Activated CD4-positive, alpha-beta T cell treated with anti-CD3 and anti-CD28 coated beads, Interleukin-2, amount 50 U/mL, for 1 hour (primary cell): ENCODE measurements at places on chromosomes 1 and 21.

GRCh38 chr1:244276646-244277045 is 175.1 kb downstream of the ADSS2 start:
- DNase-seq, result no peak

GRCh38 chr1:35894183-35894582 is 11.2 kb downstream of the AGO1 start:
- no peak for DNase-seq

DNA sequence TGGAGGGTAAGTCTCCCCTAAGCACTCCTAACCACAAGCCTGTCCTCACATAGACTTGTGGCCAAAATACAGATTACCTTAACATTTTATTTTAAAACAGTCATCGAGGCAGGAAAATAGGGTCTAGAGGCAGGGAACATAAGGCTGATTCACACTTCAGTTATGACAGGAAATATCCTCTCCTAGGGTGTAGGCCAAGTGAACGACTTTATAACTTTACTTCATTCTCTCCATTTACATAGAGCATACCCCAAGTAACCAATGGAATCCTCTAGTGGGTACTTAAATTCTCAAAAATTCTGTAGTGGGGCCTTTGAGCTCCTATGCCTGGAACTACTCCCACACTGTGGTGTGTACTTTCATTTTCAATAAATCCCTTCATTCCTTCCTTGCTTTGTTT is 113.0 kb downstream of the WDR3 start:
- no peak for DNase-seq

- DNase-seq, result no peak
Observed at GRCh38 chr1:27392778-27393635, 585 bp downstream of the GPR3 start.

DNA sequence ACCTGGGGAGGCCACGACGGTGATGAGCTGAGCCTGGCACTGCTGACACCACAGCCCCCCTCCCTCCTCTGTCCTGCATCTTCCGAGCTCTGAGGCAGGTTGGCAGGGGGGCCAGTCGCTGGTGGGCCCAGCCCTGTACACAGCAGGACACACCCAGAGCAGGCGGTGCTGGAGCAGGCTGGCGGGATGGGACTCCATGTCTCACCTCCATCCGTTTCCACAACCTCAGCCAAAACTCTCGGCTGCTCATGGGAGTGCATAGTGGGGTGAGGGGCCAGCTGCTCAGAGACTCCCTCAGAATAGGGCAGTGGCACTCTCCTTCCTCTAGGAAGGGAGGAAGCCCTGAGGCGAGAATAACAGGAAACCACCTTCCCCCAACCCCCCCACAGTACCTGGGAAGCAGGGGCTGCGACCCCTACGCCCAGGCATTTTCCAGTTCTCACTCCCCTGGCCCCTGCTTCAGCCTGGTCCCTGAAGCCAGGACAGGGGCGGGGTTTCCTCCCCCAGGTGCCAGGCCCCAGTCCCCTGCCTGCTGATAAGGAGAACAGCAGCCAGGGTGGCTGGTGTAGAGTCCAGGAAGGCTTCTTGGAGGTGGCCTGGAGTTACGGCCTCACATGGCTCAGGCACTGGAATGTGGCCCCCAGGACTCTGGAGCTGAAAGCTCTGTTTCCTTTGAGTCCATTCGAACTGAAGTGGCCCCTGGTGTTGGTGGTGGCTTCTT is 3.2 kb upstream of the IBA57 start:
- no peak for DNase-seq

DNA sequence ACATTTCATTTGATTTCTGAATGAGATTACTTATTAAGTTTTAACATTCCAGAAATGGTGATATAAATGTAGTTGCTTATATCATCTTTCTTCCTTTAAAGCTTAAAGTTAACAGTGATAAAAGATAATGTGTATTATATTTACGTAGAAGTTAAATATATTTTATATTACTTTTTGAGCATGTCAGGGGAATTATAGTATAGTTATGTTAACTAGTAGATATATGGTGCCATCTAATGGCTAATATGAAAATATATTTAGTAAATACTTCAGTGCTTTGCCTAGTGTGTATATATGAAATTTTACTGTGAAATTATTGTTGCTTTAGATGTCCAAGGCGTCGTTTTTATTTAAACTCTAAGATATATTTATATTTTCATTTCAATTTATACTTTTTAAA is 51.5 kb downstream of the SYT14 start:
- DNase-seq, result no peak
